Thoracic aorta (tissue), 2 donors: ENCODE measurements at places on chromosomes 4 and X. TPM values are rescaled to one million over a fixed set of nuclear protein-coding genes. Genes with fewer than 3 reads are reported as not detected.

- H3K36me3 ChIP-seq, result no peaks in the 10 kb centered on the region
- no peak for DNase-seq
- H3K27ac ChIP-seq, result no peak overlapping the region
- H3K27me3 ChIP-seq, result no peaks in the 10 kb centered on the region
Observed at GRCh38 chr4:21873145-21873544, 75.4 kb downstream of the KCNIP4 start.

DNA sequence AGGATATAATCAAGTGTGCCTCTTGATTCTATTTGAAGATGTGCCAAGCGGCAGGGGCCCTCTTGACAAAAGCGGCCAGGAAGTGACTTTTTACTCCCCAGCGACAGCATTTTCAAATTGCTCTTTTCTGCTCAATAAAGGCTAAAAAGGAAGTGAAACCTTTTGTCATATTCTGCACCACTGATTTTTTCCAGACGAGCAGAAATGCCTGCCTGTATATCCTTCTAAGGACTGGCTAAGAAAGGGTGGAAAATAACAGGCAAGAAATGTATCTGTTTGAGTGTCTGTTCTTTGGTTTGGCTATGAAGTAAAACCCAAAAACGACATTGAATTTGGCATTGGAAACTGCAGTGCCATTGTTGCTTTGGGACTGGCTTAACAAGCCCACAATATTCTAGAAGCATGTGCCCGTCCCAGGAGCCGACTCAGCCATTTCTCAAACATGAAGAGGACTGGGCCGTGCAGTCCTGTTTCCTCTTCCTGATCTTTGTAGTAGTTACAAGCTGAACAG is 25.4 kb downstream of the TMSB4X start:
- no peak for DNase-seq
- peaks cover 17% of the 10 kb centered on the region for H3K4me1 ChIP-seq
- no peaks in the 10 kb centered on the region for H3K36me3 ChIP-seq
- no peaks in the 10 kb centered on the region for H3K27me3 ChIP-seq
- peak overlapping the region; percentile 35 for H3K4me3 ChIP-seq
- H3K27ac ChIP-seq, result peak overlapping the region; percentile 57

DNA sequence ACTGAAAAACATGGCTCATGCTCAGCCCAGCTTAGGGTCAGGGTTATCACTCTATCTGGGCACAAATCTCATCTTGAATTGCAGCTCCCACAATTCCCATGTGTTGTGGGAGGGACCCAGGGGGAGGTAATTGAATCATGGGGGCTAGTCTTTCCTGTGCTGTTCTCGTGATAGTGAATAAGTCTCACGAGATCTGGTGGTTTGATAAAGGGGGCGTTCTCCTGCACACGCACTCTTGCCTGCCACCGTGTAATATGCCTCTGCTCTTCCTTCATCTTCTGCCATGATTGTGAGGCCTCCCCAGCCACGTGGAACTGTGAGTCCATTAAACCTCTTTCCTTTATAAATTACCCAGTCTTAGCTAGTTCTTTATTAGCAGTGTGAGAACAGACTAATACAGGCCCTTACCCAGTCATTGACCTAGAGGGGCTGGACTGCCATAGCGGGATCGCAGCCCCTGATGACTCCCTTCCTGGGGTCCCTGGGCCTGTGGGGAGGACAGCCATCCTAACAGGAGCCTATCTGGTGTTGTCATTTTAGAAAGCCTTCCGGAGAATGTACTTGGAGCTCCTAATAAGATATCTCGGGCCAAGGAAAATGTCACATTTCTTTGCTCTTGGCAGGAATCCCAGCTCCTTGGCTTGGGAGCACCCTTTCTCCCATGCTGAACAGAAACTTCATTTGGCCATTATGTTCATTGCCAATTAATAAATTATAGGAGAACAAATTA is 112.6 kb downstream of the PHKA2 start:
- no peaks in the 10 kb centered on the region for H3K27me3 ChIP-seq
- H3K27ac ChIP-seq, result peak overlapping the region; percentile 84
- H3K4me3 ChIP-seq, result no peak overlapping the region
- H3K36me3 ChIP-seq, result no peaks in the 10 kb centered on the region

GRCh38 chr4:8550691-8551090 is 29.5 kb upstream of the GPR78 start:
- no peaks in the 10 kb centered on the region for H3K4me1 ChIP-seq

DNA sequence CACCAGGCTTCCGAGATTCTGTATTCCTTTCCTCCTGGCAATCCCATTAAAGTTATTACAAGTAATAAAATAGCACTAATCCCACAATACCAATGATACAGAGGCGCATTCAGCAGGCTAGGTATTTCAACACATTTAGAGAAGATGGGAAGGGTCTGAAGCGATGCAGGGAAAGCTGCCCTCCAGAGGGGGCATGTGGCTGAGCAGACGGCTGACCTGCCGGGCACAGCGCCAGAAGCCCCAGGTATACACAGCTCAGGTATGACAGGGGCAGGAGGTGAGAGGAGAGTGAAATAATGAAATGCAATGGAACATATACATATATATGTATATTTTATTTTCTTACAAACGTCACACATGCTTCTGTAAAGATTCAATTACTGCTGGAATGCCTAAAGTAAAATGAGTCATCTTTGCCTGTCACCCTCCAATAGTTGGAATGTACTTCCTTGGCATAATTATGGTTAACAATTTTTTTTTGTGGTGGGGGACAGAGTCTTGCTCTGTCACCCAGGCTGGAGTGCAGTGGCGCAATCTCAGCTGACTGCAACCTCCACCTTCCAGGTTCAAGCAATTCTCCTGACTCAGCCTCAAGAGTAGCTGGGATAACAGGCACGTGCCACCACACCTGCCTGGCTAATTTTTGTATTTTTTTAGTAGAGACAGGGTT is 21.3 kb upstream of the CDKN2AIP start:
- DNase-seq, result no peak
- no peaks in the 10 kb centered on the region for H3K27me3 ChIP-seq
- H3K27ac ChIP-seq, result no peak overlapping the region
- H3K4me3 ChIP-seq, result no peak overlapping the region
- no peaks in the 10 kb centered on the region for H3K4me1 ChIP-seq
- H3K36me3 ChIP-seq, result no peaks in the 10 kb centered on the region

DNA sequence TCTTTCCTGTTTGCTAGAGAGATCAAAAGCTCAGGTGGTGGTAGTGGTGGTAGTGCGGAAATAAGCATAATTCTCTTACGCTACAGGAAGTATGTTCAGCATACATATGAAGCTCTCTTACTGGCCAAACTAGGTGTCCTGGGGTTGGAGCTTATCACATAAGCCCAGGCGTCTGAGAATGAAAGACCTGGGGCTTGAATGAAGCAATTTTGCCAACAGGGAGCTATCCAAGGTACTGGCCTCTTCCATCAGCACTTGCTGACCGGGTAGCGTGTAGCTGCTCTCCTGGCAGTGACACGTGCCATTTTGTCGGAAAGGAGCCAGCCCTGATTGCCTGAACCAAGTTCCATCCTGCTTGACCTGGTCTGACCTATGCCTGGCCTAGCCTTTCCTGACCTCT is 65.9 kb upstream of the HPF1 start:
- H3K4me3 ChIP-seq, result no peak overlapping the region
- no peaks in the 10 kb centered on the region for H3K4me1 ChIP-seq
- no peaks in the 10 kb centered on the region for H3K27me3 ChIP-seq
- H3K27ac ChIP-seq, result no peak overlapping the region

The EXOC1L gene
- total RNA-seq, result not detected
